GM12878 (cell line): ENCODE measurements at places on chromosomes 3 and 15. TPM values are rescaled to one million over a fixed set of nuclear protein-coding genes. Genes with fewer than 3 reads are reported as not detected.

The SLCO2A1 gene
- polyA plus RNA-seq = not detected in 2 replicates

The MYRIP gene
- polyA plus RNA-seq = not detected in 2 replicates

GRCh38 chr3:120198305-120198878, 86.6 kb downstream of the GPR156 start:
- no peak overlapping the region for H3K27ac ChIP-seq
- DNase-seq = no peak
- H3K27me3 ChIP-seq = no peaks in the 10 kb centered on the region
- no peaks in the 10 kb centered on the region for H3K36me3 ChIP-seq
- H3K4me1 ChIP-seq = no peaks in the 10 kb centered on the region
- H3K4me3 ChIP-seq = no peak overlapping the region

GRCh38 chr3:65342084-65342683, 654.4 kb upstream of the ADAMTS9 start:
- no peaks in the 10 kb centered on the region for H3K27me3 ChIP-seq
- no peaks in the 10 kb centered on the region for H3K4me1 ChIP-seq
- H3K27ac ChIP-seq = no peak overlapping the region
- DNase-seq = no peak
- no peak overlapping the region for H3K4me3 ChIP-seq
- no peaks in the 10 kb centered on the region for H3K36me3 ChIP-seq

DNA sequence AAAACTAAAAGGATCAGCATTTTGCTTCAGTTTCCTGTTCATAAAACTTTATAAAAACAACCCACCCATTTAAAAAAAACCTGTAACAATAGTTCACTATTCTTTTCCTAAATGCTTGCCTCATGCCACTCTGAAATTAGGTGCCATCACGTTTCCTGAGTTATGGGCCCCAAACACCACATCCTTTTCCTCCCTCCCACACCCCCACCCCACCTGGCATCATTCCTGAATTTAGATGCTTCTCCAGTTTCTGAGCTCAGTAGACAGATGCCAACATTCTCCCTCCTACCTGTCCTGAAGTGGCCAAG, 11.9 kb upstream of the ARHGEF3 start:
- H3K4me1 ChIP-seq = no peaks in the 10 kb centered on the region
- no peaks in the 10 kb centered on the region for H3K36me3 ChIP-seq
- DNase-seq = no peak
- H3K27ac ChIP-seq = no peak overlapping the region
- H3K27me3 ChIP-seq = no peaks in the 10 kb centered on the region

DNA sequence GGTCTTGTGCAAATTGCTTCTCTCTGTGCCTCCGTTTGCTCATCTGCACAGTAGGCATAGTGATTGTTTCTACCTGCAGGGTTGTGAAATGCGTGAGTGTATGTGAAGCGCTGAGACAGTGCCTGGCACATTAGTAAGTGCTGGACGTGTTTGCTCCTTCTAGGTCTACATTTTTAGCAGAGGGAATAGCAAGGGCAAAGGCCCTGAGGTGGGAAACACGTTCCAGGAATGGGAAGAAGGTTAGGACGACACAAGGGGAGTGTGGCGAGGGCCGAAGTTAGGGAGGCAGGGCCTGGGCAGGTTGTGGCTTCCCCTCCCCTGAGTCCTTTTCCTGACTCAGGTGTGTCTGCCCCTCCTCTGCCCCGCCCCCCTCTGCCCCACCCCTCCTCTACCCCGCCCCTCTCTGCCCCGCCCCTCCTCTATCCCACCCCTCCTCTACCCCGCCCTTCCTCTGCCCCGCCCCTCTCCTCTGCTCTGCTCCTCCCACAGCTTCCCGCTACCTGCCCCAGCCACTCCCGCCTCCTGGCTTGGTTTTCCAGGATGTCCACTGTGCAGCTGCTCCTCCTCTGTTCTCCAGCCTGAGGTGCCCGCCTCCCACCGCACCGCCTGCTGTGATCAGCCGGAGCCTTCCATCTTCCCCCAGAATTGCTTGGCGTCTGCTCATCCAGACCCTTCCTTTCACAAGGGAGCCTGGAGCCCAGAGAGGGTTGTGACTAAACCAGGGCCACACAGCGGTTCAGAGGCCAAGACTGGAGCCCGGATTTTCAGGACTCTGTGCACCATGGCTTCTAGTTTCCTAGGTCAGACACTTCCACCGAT, 31.1 kb upstream of the SMAD6 start:
- H3K4me3 ChIP-seq = no peak overlapping the region
- no peaks in the 10 kb centered on the region for H3K36me3 ChIP-seq
- H3K27ac ChIP-seq = no peak overlapping the region
- no peaks in the 10 kb centered on the region for H3K4me1 ChIP-seq
- no peak for DNase-seq
- no peaks in the 10 kb centered on the region for H3K27me3 ChIP-seq
